ENCODE measurements at places on chromosomes 2 and 18.

GRCh38 chr2:202847693-202848524 is 23.7 kb downstream of the ICA1L start:
- no peak for DNase-seq

DNA sequence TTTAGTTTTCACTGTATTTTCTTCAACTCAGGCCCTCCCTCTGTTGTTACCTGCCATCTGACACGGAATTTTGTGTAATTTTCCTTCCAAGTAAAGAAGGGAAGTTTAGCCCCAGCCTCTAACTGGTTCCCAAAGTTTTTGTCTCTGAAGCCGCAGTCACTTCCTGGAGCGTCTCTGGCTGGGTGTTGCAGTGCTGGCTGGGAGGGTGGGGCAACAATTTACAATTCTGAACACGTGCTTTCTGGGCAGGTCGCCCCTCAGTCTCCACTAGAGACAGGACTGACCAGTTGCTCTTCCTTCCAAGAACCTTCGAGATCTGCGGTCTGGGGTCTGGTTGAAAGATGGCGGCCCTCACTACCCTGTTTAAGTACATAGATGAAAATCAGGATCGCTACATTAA is 3.5 kb downstream of the CNDP2 start:
- DNase-seq, result no peak

- DNase-seq, result no peak
Observed at GRCh38 chr18:44548291-44549221, 132.1 kb upstream of the SETBP1 start.

DNA sequence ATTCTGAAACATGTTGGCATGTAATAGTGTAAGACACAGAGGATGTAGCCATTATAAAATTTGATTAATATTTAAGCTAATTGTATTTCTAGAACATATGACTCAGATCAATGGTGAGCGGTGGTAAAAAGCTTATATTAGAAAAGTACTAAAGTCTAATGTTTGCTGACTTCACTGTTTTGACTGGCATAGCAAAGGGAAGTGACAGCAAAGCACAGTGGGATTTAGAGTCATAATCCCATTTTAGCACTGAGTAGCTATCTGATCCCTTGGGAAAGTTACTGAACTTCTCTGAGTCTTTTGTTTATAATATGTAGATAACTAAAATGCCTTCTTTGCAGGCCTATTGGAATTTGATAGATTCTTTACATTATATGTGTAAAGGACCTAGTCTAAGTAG is 60.4 kb downstream of the KIAA1328 start:
- DNase-seq, result no peak

- no peak for DNase-seq
Observed at GRCh38 chr2:212672186-212672585, 133.6 kb upstream of the ERBB4 start.

DNA sequence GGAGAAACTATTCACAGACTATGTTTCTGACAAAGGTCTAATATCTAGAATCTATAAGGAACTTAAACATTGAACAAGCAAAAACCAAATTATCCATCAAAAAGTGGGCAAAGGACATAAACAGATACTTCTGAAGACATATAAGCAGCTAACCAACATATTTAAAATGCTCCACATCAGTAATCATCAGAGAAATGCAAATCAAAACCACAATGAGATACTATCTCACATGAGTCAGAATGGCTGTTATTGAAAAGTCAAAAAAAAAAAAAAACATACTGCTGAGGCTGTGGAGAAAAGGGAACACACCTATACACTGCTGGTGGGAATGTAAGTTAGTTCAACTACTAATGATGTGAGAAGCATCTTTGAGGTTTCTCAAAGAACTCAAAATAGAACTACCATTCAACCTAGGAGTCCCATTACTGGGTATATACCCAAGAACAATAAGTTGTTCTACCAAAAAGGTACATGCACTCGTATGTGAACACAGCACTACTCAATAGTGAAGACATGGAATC is 220.4 kb upstream of the TFPI start:
- no peak for DNase-seq

All from NCI-H1694 treated with DMSO at 0.1 percent for 48 hours (cell line).